GM20000 (cell line): ENCODE measurements at places on chromosomes 5 and 9.

DNA sequence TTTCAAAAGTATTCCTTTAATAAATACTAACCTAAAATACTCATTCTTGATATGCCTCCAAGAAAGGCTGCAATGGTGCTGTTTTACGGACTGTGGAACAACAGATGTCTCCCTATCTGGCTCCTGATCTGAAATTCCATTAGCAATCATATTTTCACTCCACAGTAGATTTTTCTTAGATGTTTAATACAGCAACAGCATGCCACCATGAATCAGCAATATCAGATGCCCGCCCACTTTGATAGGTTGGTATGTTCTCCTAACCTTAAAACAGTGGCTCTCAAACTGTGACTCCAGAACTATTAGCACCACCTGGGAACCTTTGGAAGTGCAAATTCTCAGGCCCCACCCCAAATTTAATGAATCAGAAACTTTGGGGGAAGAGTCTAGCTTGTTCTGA, 110.2 kb downstream of the MLLT3 start:
- DNase-seq = no peak

DNA sequence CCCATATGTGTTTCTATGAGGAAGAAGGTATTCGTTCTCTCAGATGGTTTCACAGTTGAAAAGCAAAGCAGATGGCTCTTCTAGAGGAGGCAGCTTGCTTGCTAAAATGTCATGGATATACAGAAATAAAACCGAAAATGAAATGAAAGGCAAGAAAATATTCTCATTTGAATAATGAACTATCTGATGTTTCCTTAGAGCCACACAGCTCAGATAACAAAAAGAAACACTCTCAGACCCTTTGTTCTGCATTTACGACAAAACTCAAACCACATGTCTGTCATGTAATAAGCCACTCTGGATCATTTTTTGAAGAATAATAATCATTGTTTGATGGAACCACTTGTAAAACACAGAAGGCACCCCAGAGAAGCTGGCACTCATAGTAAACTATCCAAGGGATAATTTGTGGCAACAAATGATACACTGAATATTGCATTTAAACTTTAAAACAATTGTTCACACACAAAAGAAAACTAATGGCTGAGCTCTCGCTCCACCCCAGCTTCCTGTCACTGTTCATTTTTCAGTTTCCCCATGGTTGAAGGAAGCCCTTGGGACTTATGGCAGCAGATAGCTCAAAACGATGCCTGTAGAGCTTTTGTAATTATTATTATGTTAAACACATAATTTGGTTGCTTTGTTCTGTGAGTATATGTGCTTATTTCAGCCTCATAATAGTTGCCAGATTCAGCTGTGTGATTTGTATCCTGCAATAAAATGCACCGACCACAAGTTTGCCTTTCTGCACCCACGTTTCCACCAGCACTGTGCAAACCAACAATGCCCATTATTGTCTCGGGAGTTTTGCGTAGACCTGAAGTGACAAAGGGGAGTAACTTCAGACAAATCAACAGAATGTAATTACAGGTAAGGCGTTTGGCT, 256.0 kb downstream of the TMEM167A start:
- DNase-seq = peak; percentile 58

DNA sequence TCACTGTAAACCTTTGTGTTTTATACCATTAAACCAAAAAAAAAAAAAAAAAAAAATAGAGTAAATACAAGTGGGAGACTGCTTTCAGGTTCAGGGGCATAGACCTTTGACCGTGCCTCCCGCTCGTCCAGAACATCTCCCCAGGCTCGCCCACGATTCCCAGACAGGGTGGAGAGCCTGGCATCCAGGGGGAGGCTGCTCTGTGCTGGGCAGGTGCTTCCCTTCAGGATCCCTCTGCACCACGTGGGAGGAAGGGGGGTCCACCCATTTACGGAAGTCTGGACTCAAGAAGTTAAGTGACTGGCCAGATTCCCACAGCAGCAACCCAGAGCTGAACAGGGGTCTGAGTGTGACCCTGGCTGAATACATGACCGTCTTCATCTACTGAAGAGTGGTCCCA, 125.4 kb upstream of the LMX1B start:
- no peak for DNase-seq

GRCh38 chr5:116577064-116577788, 2.6 kb upstream of the SEMA6A start:
- DNase-seq = peak; percentile 71

GRCh38 chr9:84751921-84752320, 82.4 kb downstream of the NTRK2 start:
- DNase-seq = no peak

- DNase-seq = no peak
Observed at GRCh38 chr9:121929893-121930875, 162.9 kb downstream of the TTLL11 start.

- DNase-seq = no peak
Observed at GRCh38 chr9:132214027-132214622, 52.3 kb downstream of the NTNG2 start.

DNA sequence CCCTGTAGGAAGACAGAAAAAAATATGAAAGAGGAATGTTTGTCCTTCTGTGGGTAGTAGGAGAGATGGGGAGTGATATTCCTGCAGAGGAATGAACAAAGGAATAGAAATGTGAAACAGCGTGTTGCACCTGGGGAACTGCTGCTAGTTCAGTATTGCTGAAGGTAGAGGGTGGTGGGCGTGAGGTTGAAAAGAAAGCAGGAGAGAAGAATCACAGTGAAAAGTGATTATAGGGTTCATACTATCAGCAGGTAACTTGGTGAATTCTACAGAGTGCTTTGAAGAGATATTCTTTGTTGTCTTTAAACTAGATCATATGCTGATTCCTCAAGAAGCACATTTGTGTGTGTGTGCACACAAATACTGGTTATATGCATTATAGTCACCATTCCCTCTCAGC, 95.6 kb downstream of the ADGRV1 start:
- DNase-seq = no peak

- no peak for DNase-seq
Observed at GRCh38 chr9:98652741-98653140, 56.0 kb downstream of the GABBR2 start.

GRCh38 chr5:170362656-170363055, 26.5 kb downstream of the KCNMB1 start:
- DNase-seq = no peak

GRCh38 chr9:87671925-87672324, 54.0 kb upstream of the CTSL start:
- no peak for DNase-seq

DNA sequence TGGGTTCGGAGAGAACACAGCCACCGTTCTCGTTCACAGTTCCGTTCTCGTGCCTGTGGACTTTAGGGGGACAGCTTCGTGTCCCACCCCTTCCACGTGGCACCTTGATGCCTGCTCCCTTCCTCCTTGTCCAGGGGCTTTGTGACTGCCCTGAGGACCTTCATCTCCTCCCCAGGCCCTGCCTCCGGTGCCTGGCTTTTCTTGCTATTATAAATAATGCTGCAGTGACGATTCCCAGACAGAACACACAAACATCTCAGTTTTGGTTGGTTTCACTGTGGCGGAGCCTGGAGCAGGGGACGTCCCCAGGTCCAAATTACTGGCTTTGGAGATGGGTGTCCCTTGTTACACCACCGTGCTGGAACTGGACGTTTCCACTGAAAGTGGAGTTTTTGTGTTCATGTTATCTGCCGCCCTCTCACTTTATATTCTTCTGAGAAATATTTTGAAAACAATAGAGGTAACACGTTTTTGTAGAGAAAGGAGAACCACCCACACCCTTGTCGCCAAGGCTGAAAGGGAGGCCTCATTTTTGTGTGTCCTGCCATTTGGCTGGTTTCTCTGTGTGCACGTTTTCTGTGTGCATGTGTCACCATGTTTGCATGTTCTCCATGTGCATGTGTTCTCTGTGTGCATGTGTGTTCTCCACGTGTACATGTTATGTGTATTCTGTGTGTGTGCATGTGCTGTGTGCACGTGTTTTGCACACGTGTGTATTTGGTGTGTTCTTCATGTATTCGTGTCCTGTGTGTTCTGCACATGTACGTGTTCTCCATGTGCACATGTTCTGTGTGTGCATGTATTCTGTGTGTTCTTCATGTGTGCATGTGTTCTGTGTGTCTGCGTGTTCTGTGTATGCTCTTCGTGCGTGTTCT, 24.2 kb downstream of the WNK2 start:
- no peak for DNase-seq

GRCh38 chr5:178324481-178325310, 92.1 kb upstream of the PHYKPL start:
- peak; percentile 59 for DNase-seq

GRCh38 chr5:41808294-41808693, 61.9 kb downstream of the OXCT1 start:
- DNase-seq = no peak

DNA sequence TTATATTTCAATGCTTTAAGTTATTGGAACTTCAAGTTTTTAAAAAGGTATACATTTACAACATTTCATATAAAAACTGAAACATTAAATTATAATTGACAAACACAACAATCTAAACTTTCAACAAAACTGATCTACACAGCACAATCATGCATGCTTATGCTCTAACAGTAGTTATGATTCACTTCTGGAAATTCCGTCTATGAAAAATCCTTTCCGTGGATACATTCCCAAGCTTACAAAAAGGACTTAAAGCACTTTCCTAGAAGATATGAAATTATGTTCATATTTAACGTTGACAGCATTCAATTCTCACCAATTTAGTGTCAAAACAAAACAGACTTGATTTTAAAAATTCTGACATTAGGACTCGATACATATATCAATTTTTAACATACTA, 3.7 kb downstream of the HNRNPH1 start:
- DNase-seq = no peak

- DNase-seq = peak; percentile 55
Observed at GRCh38 chr5:127011961-127012644, 18.3 kb downstream of the MARCHF3 start.

GRCh38 chr9:19934301-19934871, 145.5 kb upstream of the SLC24A2 start:
- no peak for DNase-seq

DNA sequence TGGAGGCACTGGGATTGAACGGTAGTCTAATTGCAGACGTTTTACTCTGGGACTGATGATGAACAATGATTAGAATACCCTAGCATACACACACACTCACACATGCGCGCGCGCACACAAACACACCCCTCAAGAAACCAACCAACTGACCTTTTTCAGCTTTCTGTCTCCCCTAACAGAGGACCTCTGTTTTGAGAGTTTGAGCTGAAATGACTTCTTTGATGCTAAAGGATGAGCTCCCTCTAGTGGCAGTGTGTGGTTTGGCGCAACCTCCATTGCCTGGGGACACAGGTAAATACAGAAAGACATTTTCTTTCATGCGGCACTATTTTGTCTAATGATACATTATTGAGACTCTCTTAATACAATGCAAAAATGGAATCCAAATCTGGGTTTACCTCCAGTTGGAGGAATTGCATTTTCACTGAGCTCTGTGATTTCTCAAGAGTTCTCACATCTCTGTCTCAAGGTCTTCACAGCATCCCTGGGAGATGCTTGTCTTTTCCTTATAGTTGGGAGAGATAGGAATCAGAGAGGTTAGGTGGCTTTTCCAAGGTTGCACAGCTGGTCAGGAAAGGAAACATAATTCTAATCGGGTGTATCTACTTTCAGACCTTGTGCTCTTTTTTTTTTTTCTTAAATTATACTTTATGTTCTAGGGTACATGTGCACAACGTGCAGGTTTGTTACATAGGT, 187.5 kb downstream of the TMEM38B start:
- DNase-seq = peak; percentile 56

DNA sequence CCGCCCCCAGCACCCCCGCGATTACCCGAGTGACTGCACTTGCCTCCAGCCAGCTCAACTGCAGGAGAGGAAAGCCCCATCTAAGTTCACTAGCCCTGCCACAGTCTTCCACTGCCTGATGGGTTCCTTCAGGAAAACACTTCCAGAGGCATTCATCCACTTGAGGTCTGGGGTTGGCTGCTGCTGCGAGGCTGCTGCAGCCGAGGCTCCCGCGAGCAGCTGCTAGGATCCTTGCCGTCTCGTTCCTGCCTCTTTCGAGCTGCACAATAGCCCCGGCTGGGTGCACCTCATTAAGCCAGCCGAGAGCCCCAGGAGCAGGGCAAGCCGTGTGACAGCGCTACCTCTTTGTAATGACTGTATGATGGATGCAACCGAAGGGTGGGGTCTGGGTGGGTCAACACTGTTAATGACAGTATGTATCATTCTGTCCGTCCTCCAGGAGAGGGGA, 24.2 kb upstream of the ELAVL2 start:
- no peak for DNase-seq

DNA sequence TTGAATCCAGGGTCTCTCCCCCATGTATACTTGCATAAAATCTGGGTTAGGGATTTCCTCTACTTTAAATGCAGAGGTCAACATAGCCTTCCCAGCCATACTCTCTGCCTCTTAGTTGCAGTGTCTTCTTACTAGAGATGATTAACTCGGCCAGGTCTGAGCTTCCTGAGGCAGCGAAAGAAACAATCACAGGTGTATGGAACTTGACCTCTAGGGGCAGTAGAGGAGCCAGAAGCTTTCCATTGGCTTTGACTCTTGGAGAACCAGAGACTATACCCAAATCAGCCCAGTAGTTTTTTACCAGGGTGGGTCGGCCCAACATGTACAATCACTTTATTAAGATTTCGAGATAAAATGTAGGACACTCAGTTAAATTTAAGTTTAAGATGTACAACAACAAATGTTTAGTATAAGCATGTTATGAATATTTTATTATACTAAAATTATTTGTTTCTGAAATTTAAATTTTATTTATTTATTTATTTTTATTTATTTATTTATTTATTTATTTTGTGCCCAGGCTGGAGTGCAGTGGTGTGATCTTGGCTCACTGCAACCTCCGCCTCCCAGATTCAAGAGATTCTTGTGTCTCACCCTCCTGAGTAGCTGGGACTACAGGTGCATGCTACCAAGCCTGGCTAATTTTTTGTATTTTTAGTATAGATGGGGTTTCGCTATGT, 48.0 kb upstream of the DMRT3 start:
- peak; percentile 32 for DNase-seq

GRCh38 chr5:41281215-41281810, 68.0 kb upstream of the C6 start:
- DNase-seq = no peak

- no peak for DNase-seq
Observed at GRCh38 chr9:104986096-104986495, 58.1 kb upstream of the ABCA1 start.

GRCh38 chr5:17839848-17840247, 205.6 kb downstream of the TAF11L14 start:
- DNase-seq = no peak

GRCh38 chr5:149930749-149931574, 13.6 kb downstream of the PDE6A start:
- DNase-seq = no peak
